Islet precursor cell (in vitro differentiated cells): ENCODE measurements at places on chromosomes 16 and 17.

DNA sequence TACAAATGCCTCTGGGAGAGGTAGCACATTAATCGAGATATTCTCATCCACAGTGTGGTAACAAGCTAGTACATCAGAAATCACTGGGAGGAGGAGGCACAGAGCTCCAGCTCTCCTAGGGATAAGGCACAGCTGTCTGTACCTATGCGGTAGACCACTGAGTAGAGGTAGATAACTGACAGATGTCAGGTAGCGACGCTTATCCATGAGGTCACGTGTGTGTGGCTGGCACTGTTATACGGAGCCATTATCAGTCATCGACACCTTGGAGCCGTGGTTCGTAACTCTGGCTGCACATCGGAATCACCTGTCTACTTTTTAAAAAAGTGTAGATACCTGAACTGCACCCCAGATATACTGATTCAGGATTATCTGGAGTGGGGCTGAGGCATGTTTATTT, 102.4 kb downstream of the SNX11 start:
- no peak for DNase-seq

- DNase-seq: no peak
These were observed 156.3 kb upstream of the ZKSCAN2 start for GRCh38 chr16:25413975-25414374.

- no peak for DNase-seq
These were observed 544.5 kb downstream of the NPIPA7 start for GRCh38 chr16:16923479-16923878.

- DNase-seq: no peak
These were observed 139.4 kb upstream of the TBX2 start for GRCh38 chr17:61260071-61260797.
